ENCODE measurements at places on chromosomes 12 and 14.

DNA sequence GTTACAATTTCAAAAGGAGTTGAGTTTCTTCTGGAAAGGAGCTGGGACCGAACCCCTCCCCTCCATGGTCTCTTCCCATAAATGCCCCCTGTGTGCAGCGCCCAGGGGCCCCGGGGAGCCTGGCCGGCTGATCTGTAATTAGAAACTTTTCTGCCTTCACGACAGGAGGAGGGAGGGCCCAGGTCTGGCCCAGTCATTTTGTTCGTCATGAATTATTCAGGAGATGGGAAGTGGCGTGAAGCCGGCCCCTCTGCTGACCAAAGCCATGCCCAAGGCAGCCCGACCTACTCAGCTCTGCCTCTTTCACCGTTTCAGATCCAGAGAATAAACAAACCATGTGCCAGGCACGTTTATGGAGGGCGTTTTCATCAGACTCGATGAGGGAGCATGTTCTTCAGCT lies 33.3 kb upstream of the MSI1 start:
- no peak for DNase-seq

DNA sequence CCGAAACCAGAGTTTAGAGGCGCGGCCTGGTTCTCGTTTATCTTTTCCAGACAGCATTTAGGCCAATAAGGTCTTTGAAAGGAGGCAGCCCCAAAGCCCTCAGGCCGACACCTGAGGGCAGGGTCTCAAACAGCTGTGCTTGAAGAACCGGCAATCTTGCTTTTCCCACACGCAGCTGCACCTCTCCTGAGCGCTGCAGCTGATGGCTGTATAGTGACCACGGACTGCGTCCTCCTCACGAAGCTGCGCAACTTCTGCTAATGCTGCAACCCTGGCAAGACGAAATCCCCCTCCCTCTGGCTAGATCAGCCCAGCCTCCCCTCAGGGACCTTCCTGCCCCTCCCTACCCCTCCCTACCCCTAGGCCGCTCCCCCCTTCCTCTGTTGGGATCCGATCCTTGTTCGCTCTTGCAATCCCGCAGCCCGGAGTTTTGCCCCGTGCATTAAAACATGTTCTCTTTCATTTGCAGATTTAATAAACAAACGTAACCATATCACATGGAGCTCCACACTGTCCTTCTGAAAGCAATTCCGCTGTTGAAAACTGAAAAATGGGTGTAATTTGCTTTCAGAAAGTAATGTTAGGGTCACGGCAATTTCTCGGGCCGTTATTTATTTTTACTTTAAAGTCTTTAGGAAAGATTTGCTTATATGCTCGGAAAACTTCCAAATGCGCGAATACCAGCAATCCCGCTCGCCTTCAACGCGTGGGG lies 4.8 kb upstream of the PAX9 start:
- no peak for DNase-seq

DNA sequence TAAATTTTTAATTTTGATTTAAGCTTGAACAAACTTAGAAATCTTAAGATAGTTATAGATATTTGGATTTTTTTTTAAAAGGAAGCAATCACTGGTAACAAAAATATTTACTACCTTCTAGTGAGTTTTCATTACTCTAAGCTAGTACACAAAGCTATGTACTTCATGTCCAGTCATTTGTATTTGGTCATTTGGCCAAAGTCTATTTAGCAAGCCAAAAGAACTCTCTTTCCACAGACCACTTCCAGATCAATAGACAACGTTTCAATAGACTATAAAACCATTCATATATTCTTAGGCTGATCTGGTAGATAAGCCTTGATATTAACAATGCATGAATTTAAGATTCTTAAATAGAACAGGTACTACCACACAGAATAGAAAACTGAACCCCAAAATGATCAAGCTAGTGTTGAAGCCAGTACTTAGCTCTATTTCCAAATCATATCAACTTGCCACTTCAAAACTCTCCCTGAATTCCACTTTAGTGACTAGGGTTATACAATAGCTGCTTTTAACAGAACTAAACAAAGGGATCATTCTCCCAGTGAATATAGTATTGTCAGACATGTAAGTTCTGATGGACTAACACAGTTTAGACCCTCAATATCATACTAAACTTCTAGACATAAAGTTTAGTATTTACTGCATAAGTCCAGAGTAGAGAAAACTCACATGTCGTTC lies 21.7 kb downstream of the CAPRIN2 start:
- DNase-seq, result no peak

DNA sequence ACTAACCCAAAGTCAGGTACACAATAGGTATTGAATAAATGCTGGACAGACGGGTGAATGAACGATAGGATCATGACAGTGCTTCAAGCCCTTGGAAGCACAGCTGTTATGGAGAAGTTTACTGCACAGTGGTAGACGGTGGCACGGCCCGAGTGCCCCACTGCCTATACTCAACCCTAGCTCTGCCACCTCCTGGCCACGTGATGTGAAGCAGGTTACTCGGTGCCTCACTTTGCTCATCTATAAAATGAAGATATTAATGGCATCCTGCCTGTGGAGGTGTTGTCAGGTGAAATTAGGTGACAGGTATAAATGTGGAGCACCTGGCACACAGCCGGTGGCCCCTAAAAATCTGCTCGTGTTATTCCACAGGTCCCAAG lies 5.8 kb downstream of the ASB2 start:
- peak; percentile 65 for DNase-seq

- no peak for DNase-seq
Measured at GRCh38 chr12:131131808-131132117, 178.1 kb downstream of the ADGRD1 start.

Data from stimulated activated CD4-positive, alpha-beta T cell treated with anti-CD3 and anti-CD28 coated beads, Interleukin-12 subunit alpha, Interleukin-12 subunit beta, amount 100 ng/mL, for 4 hours (primary cell).